ENCODE measurements at places on chromosomes 3 and 15.

DNA sequence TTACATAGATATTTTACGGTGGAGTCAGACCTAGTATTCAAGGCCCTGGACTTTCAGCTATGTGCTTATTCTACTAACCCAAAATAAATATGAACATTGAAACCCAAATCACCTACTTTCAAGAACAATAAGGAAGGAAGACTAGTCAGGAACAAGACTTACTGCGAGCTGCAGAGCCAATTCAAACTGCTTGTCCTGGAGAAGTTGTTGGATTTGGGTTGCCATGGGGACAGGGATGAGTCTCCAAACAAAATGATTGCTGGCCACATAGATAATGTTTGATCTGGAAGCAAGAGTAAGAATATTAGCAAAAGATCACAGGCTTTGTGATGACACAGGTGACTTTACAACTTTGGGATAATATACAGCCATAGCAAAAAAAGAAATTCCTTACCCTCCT, 21.6 kb upstream of the PLA2G4F start:
- DNase-seq = no peak

- DNase-seq = no peak
Measured at GRCh38 chr15:68821841-68822381, 1.2 kb upstream of the ANP32A start.

- no peak for DNase-seq
Measured at GRCh38 chr3:54347060-54347459, 224.7 kb downstream of the CACNA2D3 start.

GRCh38 chr3:130857336-130858026, 36.4 kb upstream of the ATP2C1 start:
- no peak for DNase-seq

DNA sequence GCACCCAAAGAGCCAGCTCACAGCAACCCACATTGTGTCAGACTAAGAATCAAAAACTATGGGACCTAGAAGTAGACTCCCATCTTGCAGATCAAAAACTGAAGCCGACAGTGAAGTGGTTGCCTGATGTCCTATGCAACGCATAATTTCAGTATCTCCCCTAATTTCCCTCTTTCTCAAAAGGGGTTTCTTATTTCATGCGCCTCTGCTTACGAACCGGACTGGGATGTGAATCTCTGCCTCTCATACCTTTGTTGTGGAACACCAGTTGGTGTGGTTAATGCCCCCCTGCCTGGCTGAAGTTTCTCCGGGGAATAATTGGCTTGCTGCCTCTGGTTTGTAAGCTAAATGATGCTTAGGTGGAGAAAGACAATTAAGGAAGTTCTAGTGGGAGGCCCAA, 514 bp upstream of the FAM174B start:
- DNase-seq = no peak

GRCh38 chr15:87239582-87240230, 1016.8 kb downstream of the NTRK3 start:
- DNase-seq = no peak

GRCh38 chr15:83835479-83835878, 181.6 kb downstream of the ADAMTSL3 start:
- DNase-seq = no peak

All from stimulated activated CD4-positive, alpha-beta T cell treated with anti-CD3 and anti-CD28 coated beads, TNF-alpha, amount 100 ng/mL, for 24 hours (primary cell).